ENCODE measurements at places on chromosomes 6 and 20.

DNA sequence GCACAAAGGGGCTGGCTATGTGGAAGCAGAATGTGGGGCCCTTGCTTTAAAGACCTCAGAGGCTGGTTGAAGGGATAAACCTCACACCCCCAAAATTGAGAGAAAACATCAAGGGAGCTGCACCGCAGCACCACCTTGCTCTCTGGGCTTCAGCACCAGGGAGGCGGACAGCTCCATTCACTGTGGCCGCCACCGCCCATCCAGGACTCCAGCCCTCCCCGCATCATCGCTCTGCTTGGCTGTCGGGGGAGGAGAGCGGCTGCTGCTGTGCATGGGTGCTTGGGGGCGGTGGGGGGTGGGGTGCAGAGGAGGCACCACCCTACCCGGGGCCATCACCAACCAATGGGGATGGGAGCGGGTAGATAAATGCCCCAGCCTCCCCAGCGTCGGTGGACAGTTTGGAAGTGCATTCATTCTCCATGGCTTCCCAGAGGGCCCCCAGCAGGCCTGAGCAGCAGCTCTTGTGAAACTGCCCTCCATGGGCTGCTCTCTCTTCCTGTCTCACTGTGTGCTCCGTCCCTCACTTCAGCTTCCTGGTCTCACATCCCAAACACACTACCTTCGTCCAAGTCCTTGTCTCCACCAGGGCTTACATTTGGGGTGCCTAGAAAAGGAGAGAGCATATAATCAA, 75.7 kb upstream of the BHLHE23 start:
- DNase-seq: peak; percentile 65

GRCh38 chr6:163001330-163001729, 273.6 kb downstream of the PACRG start:
- no peak for DNase-seq

GRCh38 chr6:136401749-136402148, 112.1 kb upstream of the BCLAF1 start:
- DNase-seq: no peak

GRCh38 chr20:3101737-3102574, 17.4 kb upstream of the AVP start:
- peak; percentile 28 for DNase-seq

- peak; percentile 32 for DNase-seq
These were observed 264.3 kb upstream of the PLN start for GRCh38 chr6:118283766-118284165.

GRCh38 chr6:45783716-45784115, 231.9 kb downstream of the CLIC5 start:
- DNase-seq: no peak

DNA sequence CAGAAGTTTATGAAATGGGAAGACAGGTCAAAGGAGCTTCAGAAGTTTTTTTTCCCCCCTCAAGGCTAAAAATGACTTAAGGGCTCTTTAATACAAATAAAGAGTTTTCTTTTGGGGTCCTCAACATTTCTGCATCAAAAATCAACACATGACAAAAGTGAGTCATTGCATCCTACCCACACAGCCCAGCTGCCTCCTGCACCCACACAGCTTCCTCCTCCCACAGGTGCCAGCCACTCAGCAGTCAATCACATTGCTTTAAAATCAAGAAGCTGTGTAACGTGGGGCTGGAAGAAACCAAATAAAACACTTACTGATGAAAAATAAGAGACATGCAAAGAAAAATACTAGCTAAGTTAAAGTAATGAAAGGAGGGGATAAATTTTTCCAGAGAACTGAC, 68.5 kb downstream of the MAP3K5 start:
- DNase-seq: peak; percentile 64

GRCh38 chr20:61030130-61030529, 221.9 kb upstream of the CDH4 start:
- no peak for DNase-seq

DNA sequence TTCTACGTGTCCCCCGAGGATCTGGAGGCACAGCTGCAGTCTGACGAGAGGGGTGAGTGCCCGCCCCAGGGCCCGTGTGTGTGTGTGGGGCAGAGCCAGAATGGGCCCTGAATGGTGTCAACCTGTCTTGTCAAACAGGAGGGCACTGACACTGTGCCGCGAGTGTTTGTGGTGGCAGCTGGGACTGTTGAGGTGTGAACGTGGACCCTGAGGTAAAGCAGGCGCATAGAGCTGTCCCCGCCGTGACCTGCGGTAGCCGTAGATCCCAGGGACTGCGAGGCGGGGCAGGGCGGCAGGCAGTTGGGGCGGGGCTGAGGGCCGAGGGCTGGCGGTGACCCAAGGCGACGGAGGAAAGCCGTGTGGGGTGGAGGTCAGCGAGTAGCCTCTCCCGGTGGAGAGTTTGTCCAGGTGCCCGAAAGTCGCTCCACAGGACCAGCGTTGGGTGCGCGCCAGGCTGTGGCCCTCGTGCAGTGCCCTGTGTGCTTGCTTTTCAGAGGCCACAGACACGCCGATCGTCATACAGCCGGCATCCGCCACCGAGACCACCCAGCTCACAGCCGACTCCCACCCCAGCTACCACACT, 25.2 kb downstream of the UCKL1 start:
- no peak for DNase-seq

Measured in naive thymus-derived CD8-positive, alpha-beta T cell (primary cell).